ENCODE measurements at places on chromosomes 2 and 18.

DNA sequence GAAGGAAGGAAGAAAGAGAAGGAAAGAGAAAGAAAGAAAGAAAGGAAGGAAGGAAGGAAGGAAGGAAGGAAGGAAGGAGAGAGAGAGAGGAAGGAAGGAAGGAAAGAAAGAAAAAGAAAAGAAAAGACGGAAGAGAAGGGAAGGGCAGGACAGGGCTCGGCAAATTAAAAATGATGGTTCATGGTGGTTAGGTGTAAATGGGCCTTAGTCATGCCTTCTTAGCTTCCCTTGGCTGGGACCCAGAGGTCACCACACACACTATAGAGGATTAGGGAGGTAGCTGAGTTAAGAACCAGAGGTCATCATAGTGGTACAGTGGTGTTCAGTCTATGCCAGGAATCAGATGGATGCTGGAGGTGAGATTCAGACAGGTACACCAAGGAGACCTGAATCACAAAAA lies 9.3 kb upstream of the ATL2 start:
- H3K4me1 ChIP-seq, result peaks cover 24% of the 10 kb centered on the region
- no peaks in the 10 kb centered on the region for H3K27me3 ChIP-seq
- H3K27ac ChIP-seq, result no peak overlapping the region

DNA sequence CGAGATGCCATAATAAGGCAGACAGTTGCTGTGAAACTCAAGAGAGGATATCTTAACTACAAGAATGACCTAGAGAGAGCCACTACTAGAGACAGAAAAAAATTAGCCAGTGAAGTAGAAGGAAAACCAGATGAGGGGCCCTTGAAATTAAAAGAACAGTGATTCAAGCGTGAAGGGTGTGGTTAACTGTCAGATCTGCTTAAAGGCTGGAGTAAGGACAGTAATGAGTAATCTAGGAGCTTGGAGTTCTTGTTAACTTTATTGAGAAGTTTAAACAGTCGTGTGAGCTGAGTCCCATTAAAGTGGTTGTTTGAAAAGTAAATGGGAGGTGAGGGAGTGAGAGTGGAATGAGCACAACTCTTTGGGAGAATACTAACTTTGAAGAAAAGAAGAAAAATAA lies 21.3 kb downstream of the PIGN start:
- no peak for DNase-seq
- no peak overlapping the region for H3K4me3 ChIP-seq
- H3K27me3 ChIP-seq, result no peaks in the 10 kb centered on the region
- H3K36me3 ChIP-seq, result no peaks in the 10 kb centered on the region

- H3K36me3 ChIP-seq, result no peaks in the 10 kb centered on the region
- no peak for DNase-seq
- H3K4me1 ChIP-seq, result no peaks in the 10 kb centered on the region
- no peaks in the 10 kb centered on the region for H3K27me3 ChIP-seq
Observed at GRCh38 chr2:98895221-98895620, 40.8 kb downstream of the CRACDL start.

DNA sequence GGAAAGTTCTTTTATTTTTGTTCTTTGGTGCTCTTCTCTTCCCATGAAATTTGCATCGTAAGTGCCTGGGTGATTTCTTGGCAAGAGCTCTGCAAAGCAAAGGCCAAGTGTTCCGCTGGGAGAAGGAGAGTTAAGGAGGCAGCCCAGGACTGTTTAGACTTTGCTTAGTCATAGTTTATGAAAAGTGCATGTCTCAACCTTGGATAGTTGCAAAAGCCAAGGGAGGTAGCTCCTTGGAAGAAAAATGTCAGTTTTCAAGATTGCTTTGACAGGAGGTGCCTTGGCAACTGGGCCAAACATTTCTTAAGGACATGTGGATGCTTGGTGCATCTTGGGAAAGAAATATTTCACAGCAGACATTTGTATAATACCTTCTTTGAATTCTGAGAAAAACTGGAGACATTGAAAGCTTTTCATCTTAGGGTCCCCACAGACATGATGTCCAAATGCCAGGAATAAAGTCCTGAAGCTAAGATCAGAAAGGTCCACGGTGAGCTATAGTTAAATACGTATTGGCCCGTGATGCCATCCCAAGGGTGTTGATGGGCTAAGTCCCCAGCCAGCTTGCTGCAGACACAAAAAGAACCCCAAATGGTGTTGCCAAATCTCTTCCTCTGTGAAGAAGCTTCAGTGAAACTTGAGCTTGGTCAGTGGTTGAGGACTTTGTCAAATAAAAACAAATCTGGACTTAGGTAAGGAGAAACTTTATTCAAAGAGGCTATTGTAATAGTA lies 96.3 kb upstream of the THUMPD2 start:
- DNase-seq, result no peak
- H3K4me1 ChIP-seq, result no peaks in the 10 kb centered on the region
- no peaks in the 10 kb centered on the region for H3K27me3 ChIP-seq
- no peak overlapping the region for H3K4me3 ChIP-seq
- H3K27ac ChIP-seq, result no peak overlapping the region

GRCh38 chr2:20579866-20580265 lies 71.0 kb downstream of the HS1BP3 start:
- no peaks in the 10 kb centered on the region for H3K27me3 ChIP-seq
- DNase-seq, result no peak
- H3K4me3 ChIP-seq, result no peak overlapping the region
- H3K36me3 ChIP-seq, result no peaks in the 10 kb centered on the region
- peaks cover 52% of the 10 kb centered on the region for H3K4me1 ChIP-seq

GRCh38 chr2:28362991-28363521 lies 29.6 kb upstream of the FOSL2 start:
- H3K36me3 ChIP-seq, result no peaks in the 10 kb centered on the region
- H3K27me3 ChIP-seq, result no peaks in the 10 kb centered on the region
- no peak overlapping the region for H3K27ac ChIP-seq
- peaks cover 85% of the 10 kb centered on the region for H3K4me1 ChIP-seq
- H3K4me3 ChIP-seq, result no peak overlapping the region

DNA sequence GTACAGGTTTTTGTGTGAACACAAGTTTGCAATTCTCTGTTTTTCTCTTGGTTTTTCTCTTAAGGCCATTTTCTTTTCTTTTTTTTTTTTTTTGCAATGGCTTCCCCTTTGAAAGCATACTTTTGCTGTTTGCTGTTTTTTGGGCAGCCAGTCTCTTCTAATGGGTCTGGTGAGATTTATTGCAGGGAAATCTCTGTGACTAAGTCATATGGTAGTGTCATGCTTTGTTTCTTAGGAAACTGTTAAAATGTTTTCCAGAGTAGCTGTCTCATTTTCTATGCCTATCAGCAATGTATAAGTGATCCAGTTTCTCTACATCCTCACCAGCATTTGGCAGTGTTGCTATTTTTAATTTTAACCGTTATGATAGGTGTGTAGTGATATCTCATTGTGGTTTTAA lies 27.9 kb upstream of the CDCA7 start:
- no peak overlapping the region for H3K4me3 ChIP-seq
- H3K27ac ChIP-seq, result no peak overlapping the region
- no peaks in the 10 kb centered on the region for H3K36me3 ChIP-seq
- DNase-seq, result no peak
- H3K4me1 ChIP-seq, result no peaks in the 10 kb centered on the region
